Stimulated activated CD4-positive, alpha-beta T cell treated with anti-CD3 and anti-CD28 coated beads, Interleukin-15, amount 100 ng/mL, for 1 hour (primary cell): ENCODE measurements at places on chromosomes 5 and 9.

DNA sequence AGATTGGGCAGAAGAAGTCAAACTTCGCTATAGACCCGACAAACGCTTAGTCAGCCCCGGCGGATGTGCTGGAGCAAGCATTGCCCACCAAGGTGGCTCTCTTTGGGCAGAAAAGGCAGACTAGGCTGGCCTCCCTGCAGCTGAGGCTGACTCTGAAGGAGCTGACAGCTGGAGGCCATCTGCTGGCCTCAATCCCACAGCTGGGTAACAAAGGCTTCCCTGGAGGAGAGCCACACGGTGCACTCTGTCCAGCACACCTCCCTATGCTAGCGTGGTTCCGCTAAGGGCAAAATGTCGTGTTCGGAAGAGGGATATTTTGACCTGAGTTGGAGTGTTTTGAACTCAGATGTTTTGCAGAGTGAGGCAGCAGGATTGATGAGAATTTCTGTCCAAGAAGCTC is 103.5 kb upstream of the PTCH1 start:
- DNase-seq: no peak

GRCh38 chr5:151961557-151961956 is 36.9 kb upstream of the GLRA1 start:
- no peak for DNase-seq

- no peak for DNase-seq
Observed at GRCh38 chr5:71719063-71719964, at the start of gene CARTPT. TSS of gene CARTPT (plus strand) at chr5:71719275. CDS start at chr5:71719294, 19 bp downstream.

- no peak for DNase-seq
Observed at GRCh38 chr9:1421436-1421835, 371.3 kb downstream of the DMRT2 start.

DNA sequence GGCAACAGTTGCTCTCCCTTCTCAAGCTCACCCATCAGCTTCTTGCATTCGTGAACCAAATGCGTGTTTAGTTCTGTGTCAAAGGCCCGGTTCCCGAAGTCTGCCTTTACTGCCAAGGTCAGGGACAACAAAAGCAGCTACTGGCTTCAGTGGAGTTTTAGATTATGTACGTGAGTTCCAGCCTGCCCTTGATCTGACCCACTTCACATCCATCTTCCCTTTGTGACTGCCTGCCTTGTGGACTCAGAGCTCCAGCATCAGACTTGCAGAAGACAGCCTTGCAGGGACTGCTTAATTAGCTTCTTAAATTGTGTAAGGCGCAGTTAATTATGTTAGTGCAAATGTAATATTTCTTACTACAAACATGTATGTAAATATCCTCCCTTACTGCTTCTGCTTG is 774.7 kb upstream of the EDIL3 start:
- DNase-seq: no peak

DNA sequence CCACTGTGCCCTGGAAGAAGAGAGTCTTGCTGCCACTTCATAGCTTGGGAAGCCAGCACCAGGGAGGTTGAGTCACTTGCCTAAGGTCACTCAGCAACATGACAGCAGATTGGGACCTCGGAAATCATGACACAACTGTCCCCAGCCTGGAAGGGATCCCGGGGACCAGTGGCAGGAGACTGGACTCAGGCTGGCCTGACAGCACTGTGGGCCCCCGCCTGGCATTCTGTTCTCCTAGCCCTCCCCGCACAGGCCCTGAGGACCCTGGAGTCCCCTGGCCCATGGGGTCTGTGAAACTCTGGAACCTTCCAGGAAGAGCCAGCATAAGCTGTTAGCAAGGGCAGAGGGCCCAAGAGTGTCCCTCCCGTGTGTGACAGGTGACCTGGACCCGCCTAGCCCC is 64.9 kb downstream of the COL5A1 start:
- DNase-seq: no peak

DNA sequence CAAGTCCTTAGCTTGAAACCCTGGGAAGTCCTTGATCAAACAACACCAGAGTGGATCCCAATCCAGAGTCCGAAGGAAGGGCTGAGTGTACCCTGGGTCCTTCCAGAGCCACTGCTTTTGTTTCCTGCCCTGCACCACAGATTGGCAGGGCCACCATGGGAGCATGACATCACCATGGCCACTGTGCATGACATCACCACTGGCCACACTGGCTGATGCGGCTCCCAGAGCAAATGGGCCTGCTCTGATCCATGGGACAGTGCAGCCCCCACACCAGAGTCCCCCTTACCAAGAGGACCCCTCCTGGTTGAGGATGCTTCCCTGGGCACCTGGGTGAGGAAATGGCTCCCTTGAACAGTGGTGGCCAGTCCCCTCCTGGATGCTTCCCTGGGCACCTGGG is 9.9 kb downstream of the SLC6A3 start:
- DNase-seq: no peak

- DNase-seq: no peak
Observed at GRCh38 chr9:119101048-119101447, 268.2 kb downstream of the BRINP1 start.

GRCh38 chr9:73064315-73064714 is 87.3 kb upstream of the ANXA1 start:
- no peak for DNase-seq

GRCh38 chr5:137561608-137562007 is 62.5 kb upstream of the SPOCK1 start:
- DNase-seq: no peak

DNA sequence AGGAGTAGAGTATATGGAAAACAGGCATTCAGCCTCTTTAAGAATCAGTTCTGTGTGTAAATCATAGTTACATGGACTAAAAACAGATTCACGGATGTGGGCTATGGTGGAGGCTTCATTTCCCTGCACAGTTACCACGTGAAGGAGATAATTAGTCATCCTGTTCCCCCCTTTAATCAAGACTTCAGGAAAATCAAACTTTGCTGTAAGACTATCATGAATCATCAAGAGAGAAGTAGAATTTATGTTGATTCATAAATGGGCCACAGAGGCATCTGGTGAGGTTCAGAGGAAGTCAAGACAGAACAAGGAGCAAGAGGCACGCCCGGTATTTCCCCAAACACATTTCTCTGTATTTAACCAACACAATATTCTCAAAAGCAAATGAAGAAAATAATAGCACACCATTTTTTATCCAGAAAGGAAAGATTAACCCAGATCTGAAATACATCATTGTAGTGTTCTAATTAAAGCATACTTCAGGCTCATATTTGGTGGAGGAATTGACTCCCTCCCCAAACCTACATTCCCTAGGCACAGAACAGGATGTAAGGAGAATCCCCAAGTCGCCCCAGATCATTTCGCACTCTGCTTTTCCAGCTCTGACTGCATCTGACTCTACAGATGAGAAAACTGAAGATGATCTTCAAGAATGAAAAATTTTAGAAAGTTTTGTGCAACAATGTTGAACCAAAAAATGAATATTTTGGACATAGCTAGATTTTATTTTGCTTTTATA is 175.8 kb upstream of the GAS1 start:
- DNase-seq: no peak

DNA sequence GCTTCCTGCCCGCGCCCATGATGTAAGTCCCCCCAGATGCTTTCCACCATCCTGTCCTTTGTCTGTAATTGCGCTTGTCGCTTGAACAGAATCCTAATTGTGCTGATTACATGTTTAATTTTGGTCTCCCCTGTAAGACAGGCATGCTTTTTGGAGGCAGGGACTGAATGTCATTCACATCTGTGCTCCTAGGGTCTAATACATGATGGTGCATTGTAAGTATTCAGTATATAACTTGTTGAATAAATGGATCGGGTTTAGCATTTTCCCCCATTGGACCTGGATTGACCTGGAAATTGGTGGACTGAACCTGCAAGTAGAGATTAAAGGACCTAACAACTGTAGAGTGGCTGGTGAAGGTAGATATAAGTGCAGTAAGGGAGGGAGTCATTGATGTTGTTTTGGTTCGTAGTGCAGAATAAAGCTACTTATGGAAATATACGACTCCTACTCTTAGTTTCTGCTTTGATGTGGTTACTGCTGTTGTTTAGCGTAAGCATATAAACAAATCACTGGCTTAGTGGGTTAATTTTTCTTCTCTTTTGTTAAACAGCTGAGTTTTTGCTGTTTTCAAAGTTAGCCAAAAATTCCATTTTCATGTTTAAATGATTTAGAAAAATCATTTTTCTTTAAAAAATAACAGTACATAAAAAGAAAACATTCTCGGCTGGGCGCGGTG is 57.3 kb downstream of the TRIO start:
- no peak for DNase-seq

- DNase-seq: no peak
Observed at GRCh38 chr5:96288166-96288844, 144.7 kb downstream of the PCSK1 start.

DNA sequence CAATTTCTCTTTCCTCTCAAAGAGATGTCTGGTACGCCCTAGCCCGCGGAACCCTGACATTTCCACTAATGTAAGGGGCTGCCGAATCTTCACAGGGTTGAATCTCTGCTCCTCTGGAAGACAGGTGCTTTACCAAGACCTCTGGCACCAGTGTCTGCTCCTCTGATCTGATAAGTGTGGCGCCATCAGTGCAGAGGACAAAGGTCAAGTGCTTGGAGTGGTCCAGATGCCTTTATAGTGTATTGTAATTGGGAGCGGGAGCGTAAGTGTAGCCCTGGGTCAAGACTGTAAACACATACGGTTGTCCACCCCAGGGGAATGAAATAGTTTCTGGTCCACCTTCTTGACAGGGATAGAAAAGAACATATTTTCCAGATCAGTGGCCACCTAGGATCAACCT is 17.7 kb downstream of the ADAMTSL2 start:
- no peak for DNase-seq

- no peak for DNase-seq
Observed at GRCh38 chr5:133196441-133197085, 144.8 kb downstream of the HSPA4 start.

DNA sequence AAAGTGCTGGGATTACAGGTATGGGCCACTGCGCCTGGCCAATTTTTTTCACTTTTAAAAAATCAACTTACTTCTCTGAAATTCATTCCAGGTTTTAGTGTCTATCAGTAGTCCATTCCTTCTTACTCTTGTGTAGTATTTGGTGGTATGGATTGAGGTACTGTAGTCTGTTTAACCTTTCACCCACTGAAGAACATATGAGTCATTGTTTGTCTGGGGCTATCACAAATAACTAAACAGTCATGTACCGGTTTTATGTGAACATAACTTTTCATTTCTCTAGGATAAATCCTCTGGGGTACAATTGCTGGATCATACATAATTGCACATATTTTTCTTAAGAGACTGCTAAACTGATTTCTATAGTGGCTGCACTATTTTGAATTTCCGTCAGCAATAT is 1188.0 kb upstream of the CDH9 start:
- DNase-seq: no peak

- DNase-seq: no peak
Observed at GRCh38 chr9:8604201-8604600, 804.6 kb upstream of the DMAC1 start.

- DNase-seq: no peak
Observed at GRCh38 chr9:84993105-84993504, 323.6 kb downstream of the NTRK2 start.

GRCh38 chr5:176473335-176474006 is 25.3 kb downstream of the FAF2 start:
- no peak for DNase-seq

- no peak for DNase-seq
Observed at GRCh38 chr5:35659556-35659955, 41.9 kb downstream of the SPEF2 start.

GRCh38 chr9:14687042-14687719 is 6.1 kb downstream of the ZDHHC21 start:
- no peak for DNase-seq

DNA sequence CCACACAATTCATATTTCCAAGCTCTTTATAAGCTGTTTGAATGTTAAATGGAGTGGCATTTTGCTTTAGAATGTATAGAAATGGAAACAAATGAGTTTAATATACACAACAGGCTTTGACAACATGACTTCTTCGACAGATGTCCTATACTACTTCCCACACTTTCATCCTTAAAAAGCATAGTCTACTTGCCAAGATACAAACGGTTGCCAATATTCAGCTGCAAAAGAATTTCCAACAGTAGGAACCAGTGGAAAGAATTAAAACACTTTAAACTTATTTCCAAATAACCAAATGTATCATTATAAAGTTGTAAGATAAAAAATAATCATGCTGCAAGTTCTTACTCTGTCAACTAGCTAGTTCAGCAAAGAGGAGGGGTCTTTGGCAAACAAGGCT is 456.4 kb downstream of the PDE4D start:
- no peak for DNase-seq

DNA sequence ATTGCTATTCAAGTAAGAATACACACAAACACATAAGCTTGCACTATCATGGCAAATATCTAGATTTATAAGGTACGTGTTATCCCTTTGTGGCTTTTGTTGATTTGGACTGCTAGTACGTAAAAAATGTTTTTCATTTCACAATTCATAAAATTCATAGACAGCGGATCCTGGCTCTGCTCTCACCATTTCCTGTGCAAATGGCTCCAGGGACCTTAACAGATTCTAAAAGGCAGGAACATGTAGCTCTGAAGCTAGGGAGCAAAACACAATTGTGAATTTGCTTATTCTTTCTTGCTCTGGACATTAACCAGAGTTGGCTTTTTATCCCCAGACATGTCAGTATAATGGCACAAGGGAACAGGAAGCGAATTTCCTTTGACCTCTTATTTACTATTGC is 1019.9 kb upstream of the WWC1 start:
- no peak for DNase-seq

GRCh38 chr5:149042865-149043264 is 20.0 kb downstream of the SH3TC2 start:
- no peak for DNase-seq

DNA sequence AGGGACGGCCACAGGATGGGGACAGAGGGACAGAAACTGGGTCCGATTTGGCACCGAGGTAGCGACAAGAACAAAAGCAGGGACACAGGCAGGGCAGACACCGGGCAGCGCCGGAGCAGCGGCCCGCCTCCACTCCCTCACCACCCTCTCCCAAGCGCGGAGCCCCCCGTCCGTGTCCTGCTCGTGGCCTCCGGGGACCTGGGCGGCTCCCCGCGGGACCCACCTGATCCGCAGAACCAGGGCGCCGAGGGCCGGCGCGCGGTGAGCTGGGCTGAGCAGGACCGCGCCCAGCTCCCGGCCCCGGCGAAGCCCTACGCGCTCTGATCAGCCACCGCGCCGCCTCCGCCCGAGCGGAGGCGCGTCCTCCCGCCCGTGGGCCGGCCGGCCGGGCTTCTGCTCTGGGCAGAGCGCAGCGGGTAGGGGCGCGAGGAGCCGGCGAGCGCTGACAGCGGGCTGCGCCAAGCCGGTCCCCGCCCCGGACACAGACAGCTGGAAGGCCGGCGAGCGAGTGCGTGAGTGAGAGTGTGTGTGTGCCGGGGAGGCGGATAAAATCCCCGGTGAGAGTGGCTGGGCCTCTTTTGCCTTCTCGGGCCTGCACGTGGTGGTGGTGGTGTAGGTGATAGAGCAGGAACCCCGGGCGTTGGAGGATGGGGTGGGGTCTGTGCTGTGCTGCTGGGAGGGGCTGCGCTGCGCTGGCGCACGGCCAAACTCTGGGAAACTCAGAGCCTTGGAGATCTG is at the start of gene GGTA1:
TSS of gene GGTA1 (minus strand) at position 418 of the 738 bp plus-strand sequence. CDS start 31,922 bp downstream, outside the sequence.
- no peak for DNase-seq
